ENCODE measurements at places on chromosomes 3 and 15. TPM values are rescaled to one million over a fixed set of nuclear protein-coding genes. Genes with fewer than 3 reads are reported as not detected.

GRCh38 chr3:123397050-123397590, 51.8 kb downstream of the ADCY5 start:
- H3K4me3 ChIP-seq: no peak overlapping the region
- no peaks in the 10 kb centered on the region for H3K27me3 ChIP-seq
- H3K27ac ChIP-seq: no peak overlapping the region
- no peaks in the 10 kb centered on the region for H3K4me1 ChIP-seq

DNA sequence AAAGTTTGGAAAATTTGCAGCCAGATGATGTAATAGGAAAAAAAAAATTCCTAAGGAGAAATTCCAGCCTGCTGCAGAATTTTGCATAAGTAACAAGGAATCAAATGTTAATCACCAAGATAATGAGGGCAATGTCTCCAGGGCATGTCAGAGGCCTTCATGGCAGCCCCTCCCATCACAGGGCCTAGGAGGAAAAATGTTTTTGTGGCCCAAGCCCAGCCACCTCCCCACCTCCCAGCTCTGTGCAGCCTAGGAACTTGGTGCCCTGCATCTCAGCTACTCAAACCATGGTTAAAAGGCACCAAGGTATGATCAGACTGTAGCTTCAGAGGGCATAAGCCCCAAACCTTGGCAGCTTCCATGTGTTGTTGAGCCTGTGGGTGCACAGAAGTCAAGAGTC, 704.7 kb upstream of the ROBO1 start:
- DNase-seq: no peak
- no peak overlapping the region for H3K4me3 ChIP-seq
- no peaks in the 10 kb centered on the region for H3K27me3 ChIP-seq
- H3K4me1 ChIP-seq: no peaks in the 10 kb centered on the region

GRCh38 chr3:150450916-150451315, 42.8 kb downstream of the TSC22D2 start:
- no peaks in the 10 kb centered on the region for H3K36me3 ChIP-seq
- H3K27me3 ChIP-seq: no peaks in the 10 kb centered on the region
- H3K4me1 ChIP-seq: peaks cover 6% of the 10 kb centered on the region
- H3K27ac ChIP-seq: no peak overlapping the region

- H3K27ac ChIP-seq: no peak overlapping the region
- H3K4me3 ChIP-seq: no peak overlapping the region
- no peak for DNase-seq
- no peaks in the 10 kb centered on the region for H3K4me1 ChIP-seq
- no peaks in the 10 kb centered on the region for H3K27me3 ChIP-seq
Measured at GRCh38 chr15:98827217-98827616, 178.9 kb downstream of the IGF1R start.

DNA sequence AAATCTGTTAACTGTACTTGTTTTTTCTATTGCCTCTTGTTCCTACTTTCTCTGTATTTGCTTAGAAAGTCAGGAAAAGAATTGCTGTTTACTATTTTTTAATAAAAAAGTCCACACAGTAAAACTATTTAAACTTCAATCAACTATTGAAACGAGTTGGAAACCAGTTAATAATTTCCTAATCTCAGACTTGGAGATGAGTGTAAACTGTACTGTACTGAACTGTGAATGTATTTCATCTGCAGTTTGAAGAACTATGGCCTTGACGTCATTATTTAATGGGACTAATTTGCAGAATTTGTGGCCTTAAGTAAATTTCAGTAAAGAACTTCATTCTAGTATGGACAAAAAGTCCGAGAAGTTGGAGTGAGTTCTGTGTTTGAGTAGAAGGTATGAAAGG, 89.1 kb downstream of the LRRC28 start:
- H3K4me1 ChIP-seq: no peaks in the 10 kb centered on the region
- H3K27me3 ChIP-seq: no peaks in the 10 kb centered on the region
- DNase-seq: no peak
- no peak overlapping the region for H3K4me3 ChIP-seq
- no peak overlapping the region for H3K27ac ChIP-seq

DNA sequence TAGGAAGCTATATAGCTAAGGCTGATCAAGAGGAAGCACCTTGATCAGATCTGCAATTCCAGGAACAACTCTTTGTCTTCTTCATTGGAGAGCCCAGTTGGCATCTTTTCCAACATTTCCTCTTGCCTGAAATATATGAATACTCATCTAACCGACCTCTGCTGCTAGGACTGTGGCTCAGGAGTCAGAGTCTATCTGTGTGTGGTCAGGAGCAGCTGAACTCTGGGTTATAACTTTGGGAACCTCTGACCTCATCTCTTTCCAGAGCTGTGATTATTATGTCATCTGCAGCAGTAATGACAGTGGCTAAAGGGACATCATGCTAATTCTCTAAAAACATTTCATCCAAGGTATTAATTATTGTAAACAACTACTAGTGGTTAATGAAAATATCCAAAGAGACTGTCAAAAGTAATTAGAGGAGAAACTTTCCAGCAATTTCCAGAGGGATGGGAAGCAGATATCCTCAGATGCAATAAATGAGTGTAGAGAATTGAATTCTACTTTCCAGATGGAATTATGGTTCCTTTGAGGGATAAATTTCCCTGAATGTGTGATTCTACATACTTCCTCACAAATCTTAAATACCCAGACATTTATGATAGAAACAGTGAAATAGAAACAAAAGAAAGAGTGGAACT, 11.5 kb upstream of the SPINK8 start:
- H3K27ac ChIP-seq: no peak overlapping the region
- no peak for DNase-seq
- no peaks in the 10 kb centered on the region for H3K36me3 ChIP-seq
- H3K4me3 ChIP-seq: no peak overlapping the region
- H3K27me3 ChIP-seq: no peaks in the 10 kb centered on the region
- H3K4me1 ChIP-seq: no peaks in the 10 kb centered on the region

GRCh38 chr3:150252462-150252861, 155.6 kb upstream of the TSC22D2 start:
- no peaks in the 10 kb centered on the region for H3K27me3 ChIP-seq
- no peak overlapping the region for H3K4me3 ChIP-seq
- H3K36me3 ChIP-seq: no peaks in the 10 kb centered on the region
- H3K27ac ChIP-seq: peak overlapping the region; percentile 10

GRCh38 chr3:132543011-132543739, 53.9 kb upstream of the ACKR4 start:
- H3K27ac ChIP-seq: peak overlapping the region; percentile 65
- peaks cover 17% of the 10 kb centered on the region for H3K4me1 ChIP-seq
- no peak overlapping the region for H3K4me3 ChIP-seq
- no peaks in the 10 kb centered on the region for H3K36me3 ChIP-seq
- no peaks in the 10 kb centered on the region for H3K27me3 ChIP-seq
- DNase-seq: no peak

Gene FAM219B
- 20.1 TPM for total RNA-seq

Gene TERC
- not detected for total RNA-seq

Gene PDE12
- total RNA-seq: 5.5 TPM

Gene SLC28A1
- 0.21 TPM for total RNA-seq
